Psoas muscle (tissue), 8 donors: ENCODE measurements at places on chromosomes 6 and 20.
A peak's percentile ranks its signal among the peaks of the same experiment; 100 is the strongest.

- peak; percentile 43 for DNase-seq
Measured at GRCh38 chr20:53592992-53593465, 610 bp downstream of the ZNF217 start.

DNA sequence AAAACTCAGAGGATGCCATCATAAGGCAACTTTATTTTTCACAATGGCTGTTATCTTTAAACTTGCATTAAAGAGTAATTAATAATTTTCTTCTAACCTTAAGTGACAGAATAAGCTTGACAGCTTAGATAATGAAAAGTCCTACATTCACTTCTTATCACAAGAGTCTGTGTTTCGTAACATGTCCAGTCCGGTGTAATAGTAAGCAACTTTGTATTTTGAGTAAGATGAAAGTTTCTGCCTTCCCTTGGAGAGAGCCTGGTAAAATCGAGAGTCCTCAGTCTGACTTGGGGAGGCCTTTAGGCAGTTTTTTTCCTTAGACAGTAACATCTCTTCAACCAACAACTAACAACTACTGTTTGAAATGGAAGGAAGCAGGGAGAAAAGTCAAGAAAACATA, 195.6 kb downstream of the GRM1 start:
- no peak for DNase-seq

- DNase-seq: no peak
Measured at GRCh38 chr6:122482750-122483080, 11.1 kb upstream of the SERINC1 start.

- peak; percentile 53 for DNase-seq
Measured at GRCh38 chr20:47133809-47134456, 222.6 kb downstream of the ZMYND8 start.

- no peak for DNase-seq
Measured at GRCh38 chr6:155889410-155889809, 433.8 kb upstream of the NOX3 start.

DNA sequence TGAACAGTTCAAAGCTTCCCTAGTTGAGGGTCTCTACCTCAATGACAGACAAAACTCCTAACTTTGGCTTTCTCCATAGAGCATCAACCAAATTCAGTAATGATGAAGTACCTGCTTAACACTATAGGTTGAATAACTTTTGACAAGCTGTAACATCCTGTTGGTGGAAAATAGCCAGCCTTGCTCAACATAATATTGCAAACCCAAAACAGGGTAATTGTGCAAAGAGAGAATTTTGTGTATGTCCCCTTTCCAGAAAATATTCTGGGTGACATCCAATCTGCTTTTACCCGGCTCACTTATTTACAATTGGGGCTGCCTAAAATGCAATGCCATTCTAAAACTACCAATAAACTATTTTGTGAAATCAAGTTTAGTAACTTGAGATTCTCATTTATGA, 72.8 kb downstream of the ATXN1 start:
- no peak for DNase-seq

DNA sequence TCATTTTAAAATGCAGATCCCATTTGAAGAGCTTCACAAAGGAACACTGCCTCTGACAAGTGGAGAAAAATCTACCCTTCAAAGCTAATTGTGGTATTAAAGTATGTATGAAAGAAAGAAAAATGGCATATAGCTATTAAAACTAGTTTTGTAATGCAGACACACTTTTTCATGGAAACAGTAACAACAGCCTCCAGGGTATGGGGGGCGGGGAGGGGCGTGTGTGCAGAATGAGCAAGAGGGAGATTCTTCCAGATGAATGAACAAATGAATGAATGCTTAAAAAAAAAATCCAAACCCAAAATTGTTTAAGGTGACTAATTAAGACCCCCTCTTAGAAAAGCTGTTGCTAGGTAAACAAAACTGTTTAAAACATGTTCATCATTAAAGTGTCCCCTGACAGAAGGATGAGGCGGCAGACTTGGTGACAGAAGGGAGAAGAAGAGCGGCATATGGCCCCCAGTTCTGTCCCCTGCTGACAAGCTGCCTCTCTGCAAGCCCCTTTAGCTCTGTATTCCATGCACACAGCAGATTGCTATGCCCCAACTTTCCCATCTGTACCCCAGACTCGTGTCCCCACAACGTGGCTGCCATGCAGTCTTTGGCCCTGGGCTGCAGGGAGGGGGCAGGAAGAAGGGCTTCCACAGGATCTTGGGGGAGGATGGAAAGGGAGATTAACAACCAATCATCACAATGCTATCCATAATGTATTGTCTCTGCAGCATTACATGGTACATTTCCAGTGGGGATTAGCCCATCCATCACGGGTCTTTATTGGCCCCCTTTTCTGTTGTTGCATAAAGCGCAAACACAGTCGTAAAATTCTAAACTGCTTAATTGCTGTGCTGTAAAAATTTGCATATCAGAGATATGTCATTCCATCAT, 108.4 kb upstream of the OLIG3 start:
- DNase-seq: no peak

DNA sequence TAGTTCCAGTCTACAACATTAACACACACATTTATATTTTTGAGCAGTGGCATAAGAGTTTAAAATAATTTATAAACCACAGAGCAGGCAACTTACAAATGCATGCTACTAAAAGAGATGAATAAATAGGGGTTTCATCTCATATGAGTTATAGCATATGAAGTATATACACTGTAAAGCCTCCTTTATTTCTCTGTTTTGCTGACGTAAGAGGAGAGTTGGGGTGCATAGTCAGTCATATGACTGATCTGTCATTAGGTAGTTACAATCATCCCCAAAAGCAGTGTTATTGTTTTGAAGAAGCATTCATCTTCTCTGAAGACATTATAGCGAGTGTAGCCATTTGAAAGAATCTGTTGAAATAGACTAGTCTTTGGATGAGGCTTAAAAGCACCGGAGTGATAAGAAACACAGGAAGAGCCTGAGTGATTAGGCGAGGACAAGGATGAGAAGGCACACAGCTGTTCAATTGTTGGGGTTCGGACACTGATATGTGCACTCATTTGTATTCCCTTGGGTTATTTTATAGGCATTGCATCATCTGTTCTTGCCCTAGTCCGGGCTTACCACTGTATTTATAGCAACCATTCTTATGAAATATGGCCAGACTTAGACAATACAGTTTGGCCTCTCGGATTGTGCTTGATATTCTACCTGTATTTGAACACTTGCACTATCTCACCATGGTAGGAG, 325.7 kb downstream of the SAMD5 start:
- no peak for DNase-seq
